T-cell (primary cell): ENCODE measurements at places on chromosomes 2 and 18. TPM values are rescaled to one million over a fixed set of nuclear protein-coding genes. Genes with fewer than 3 reads are reported as not detected.

GRCh38 chr2:152415231-152415642 is 80.3 kb downstream of the FMNL2 start:
- no peaks in the 10 kb centered on the region for H3K4me1 ChIP-seq
- H3K27ac ChIP-seq: no peak overlapping the region
- peaks cover 2% of the 10 kb centered on the region for H3K27me3 ChIP-seq
- H3K36me3 ChIP-seq: no peaks in the 10 kb centered on the region
- no peak for DNase-seq

GRCh38 chr18:63987743-63988142 is 17.9 kb downstream of the SERPINB8 start:
- H3K27ac ChIP-seq: no peak overlapping the region
- H3K36me3 ChIP-seq: peaks cover 10% of the 10 kb centered on the region
- no peak for DNase-seq
- H3K4me1 ChIP-seq: no peaks in the 10 kb centered on the region
- H3K27me3 ChIP-seq: no peaks in the 10 kb centered on the region

GRCh38 chr2:219451661-219452360 is 17.2 kb downstream of the SPEG start:
- H3K36me3 ChIP-seq: no peaks in the 10 kb centered on the region
- H3K27ac ChIP-seq: no peak overlapping the region
- no peak for DNase-seq
- H3K4me1 ChIP-seq: peaks cover 6% of the 10 kb centered on the region

Gene TXNDC2
- not detected for total RNA-seq

Gene BARD1
- 12.1 TPM for total RNA-seq

Gene NGEF
- total RNA-seq: not detected
